T-helper 17 cell (primary cell): ENCODE measurements at places on chromosomes 7 and 10. TPM values are rescaled to one million over a fixed set of nuclear protein-coding genes. Genes with fewer than 3 reads are reported as not detected.

CCL24 gene
- total RNA-seq, result not detected

NEBL gene
- total RNA-seq, result not detected

DNA sequence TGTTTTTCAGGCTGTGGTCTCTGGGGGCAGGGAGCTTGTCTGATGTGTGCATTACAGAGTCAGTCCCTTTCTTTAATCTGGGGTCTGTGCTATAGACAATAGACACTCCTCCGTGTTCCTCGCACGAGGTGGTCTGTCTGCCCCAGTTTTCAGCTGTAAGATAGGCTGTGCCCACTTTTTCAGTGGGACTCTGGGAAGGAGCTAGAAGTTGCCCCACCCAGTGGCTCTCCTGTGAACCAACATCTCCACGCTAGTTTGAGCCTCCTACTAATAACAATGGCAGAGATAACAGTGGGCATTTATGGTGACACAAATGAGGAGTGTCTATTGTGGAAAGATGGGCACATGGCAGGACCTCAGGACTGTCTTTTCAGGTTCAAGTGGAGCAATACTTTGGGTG is 44.0 kb downstream of the ADRB1 start:
- DNase-seq, result no peak
- H3K4me3 ChIP-seq, result no peak overlapping the region
- H3K4me1 ChIP-seq, result peaks cover 2% of the 10 kb centered on the region
- H3K27me3 ChIP-seq, result peaks cover 1% of the 10 kb centered on the region

ADRA2A gene
- not detected for total RNA-seq

GRCh38 chr10:26854524-26854923 is 6.2 kb downstream of the ABI1 start:
- H3K27ac ChIP-seq, result no peak overlapping the region
- H3K36me3 ChIP-seq, result peaks cover 3% of the 10 kb centered on the region
- H3K4me3 ChIP-seq, result no peak overlapping the region

DNA sequence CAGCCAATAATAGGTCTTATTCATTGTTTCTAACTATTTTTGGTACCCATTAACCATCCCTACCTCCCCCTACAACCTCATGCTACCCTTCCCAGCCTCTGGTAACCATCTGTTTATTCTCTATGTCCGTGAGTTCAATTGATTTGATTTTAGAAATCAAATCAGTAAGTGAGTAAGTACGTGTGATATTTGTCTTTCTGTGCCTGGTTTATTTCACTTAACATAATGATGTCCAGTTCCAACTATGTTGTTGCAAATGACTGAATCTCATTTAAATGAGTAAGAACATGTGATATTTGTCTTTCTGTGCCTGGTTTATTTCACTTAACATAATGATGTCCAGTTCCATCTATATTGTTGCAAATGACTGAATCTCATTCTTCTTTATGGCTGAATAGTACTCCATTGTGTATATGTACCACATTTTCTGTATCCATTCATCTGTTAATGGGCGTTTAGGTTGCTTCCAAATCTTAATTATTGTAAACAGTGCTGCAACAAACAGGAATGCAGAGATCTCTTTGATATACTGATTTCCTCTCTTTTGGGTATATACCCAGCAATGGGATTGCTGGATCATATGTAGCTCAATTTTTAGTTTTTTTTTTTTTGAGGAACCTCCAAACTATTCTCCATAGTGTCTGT is 49.7 kb upstream of the BICC1 start:
- H3K4me1 ChIP-seq, result no peaks in the 10 kb centered on the region
- peaks cover 16% of the 10 kb centered on the region for H3K27me3 ChIP-seq
- no peak overlapping the region for H3K27ac ChIP-seq

GRCh38 chr10:63273577-63273976 is 140.4 kb downstream of the NRBF2 start:
- no peaks in the 10 kb centered on the region for H3K36me3 ChIP-seq
- H3K27me3 ChIP-seq, result no peaks in the 10 kb centered on the region
- no peak for DNase-seq
- H3K27ac ChIP-seq, result peak overlapping the region; percentile 97
- H3K4me3 ChIP-seq, result peak overlapping the region; percentile 58
- H3K4me1 ChIP-seq, result peaks cover 16% of the 10 kb centered on the region

- H3K27me3 ChIP-seq, result peaks cover 17% of the 10 kb centered on the region
- no peak overlapping the region for H3K4me3 ChIP-seq
- H3K36me3 ChIP-seq, result peaks cover 3% of the 10 kb centered on the region
Measured at GRCh38 chr10:44193166-44193565, 191.7 kb downstream of the CXCL12 start.

AGR2 gene
- not detected for total RNA-seq

DNA sequence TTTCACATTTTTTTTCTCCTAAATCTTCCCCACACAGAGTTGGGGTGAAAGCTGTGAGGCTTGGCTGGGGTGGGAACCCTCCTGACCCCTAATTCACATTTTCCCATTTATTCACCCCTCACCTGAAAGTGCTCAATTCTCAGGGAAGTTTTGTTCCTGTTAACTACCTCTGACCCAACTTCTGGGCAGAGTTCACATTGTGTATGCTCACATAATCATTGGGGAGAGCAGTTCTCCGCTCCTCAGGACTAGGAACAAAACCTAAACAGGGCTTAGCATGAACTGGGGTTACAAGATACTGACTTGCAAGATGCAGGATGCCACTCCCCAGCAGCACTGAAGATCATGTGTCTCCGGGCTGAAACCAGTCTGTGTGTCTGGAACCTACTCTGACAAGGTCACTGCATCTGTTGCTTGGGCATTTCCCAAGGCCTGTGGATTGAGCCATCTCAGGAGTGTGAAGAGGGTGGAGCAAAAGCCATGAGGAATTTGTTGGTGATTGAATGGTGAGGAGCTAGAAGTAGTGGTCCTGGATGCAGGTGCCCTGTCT is 258.1 kb upstream of the IGFBP3 start:
- no peaks in the 10 kb centered on the region for H3K27me3 ChIP-seq
- H3K4me3 ChIP-seq, result no peak overlapping the region
- no peak for DNase-seq
- H3K36me3 ChIP-seq, result no peaks in the 10 kb centered on the region

PNLIPRP1 gene
- total RNA-seq, result not detected

GRCh38 chr10:94353336-94353735 is 9.4 kb downstream of the NOC3L start:
- H3K27me3 ChIP-seq, result no peaks in the 10 kb centered on the region
- peaks cover 2% of the 10 kb centered on the region for H3K36me3 ChIP-seq
- H3K4me3 ChIP-seq, result no peak overlapping the region

MBL2 gene
- not detected for total RNA-seq

- peaks cover 2% of the 10 kb centered on the region for H3K4me1 ChIP-seq
- H3K27ac ChIP-seq, result no peak overlapping the region
- H3K4me3 ChIP-seq, result no peak overlapping the region
- no peaks in the 10 kb centered on the region for H3K27me3 ChIP-seq
- H3K36me3 ChIP-seq, result peaks cover under 1% of the 10 kb centered on the region
- DNase-seq, result no peak
Measured at GRCh38 chr10:4316161-4316810, 509.7 kb upstream of the AKR1E2 start.

- no peak overlapping the region for H3K27ac ChIP-seq
- peaks cover 6% of the 10 kb centered on the region for H3K36me3 ChIP-seq
- DNase-seq, result no peak
- H3K4me3 ChIP-seq, result peak overlapping the region; percentile 87
- H3K27me3 ChIP-seq, result peaks cover 72% of the 10 kb centered on the region
Measured at GRCh38 chr7:155457544-155458110, 302 bp upstream of the EN2 start.

DNA sequence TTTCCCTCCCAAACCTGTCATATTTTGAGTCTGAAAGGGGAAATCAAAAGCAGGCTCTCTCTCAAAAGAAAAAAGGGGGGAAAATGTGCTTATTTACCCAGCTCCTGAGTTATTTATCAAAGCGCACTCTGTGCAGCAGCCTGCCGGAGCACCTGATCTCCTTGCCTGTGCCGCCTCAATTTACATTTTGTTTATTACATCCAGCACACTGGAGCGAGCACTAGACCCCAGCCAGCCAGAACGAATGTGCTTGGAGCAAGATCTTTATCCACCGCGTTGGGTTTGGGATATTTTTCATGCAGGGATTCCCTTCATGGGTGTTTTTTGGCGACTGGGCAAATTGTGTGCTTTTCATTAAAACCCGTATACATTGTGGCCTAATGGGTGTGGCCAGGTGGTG is 161.9 kb upstream of the INSYN2A start:
- no peaks in the 10 kb centered on the region for H3K4me1 ChIP-seq
- no peak overlapping the region for H3K4me3 ChIP-seq
- H3K27ac ChIP-seq, result no peak overlapping the region
- H3K36me3 ChIP-seq, result no peaks in the 10 kb centered on the region
- H3K27me3 ChIP-seq, result peaks cover 9% of the 10 kb centered on the region

DNA sequence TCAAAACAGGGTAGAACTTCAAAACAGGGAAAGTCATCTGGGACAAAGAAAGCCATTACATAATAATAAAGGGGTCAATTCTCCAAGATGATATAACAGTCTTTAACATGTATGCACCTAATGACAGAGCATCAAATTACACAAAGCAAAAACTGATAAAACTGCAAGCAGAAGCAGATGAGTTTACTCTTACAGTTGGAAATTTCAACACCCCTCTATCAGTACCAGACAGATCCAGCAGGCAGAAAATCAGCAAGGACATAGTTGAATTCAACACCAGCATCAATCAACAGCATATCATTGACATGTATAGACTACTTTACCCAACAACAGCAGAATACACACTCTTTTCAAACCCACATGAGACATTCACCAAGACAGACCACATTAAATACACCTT is 233.0 kb upstream of the NEBL start:
- H3K36me3 ChIP-seq, result no peaks in the 10 kb centered on the region
- no peak for DNase-seq
- H3K4me3 ChIP-seq, result no peak overlapping the region
- H3K27me3 ChIP-seq, result peaks cover 10% of the 10 kb centered on the region
- H3K4me1 ChIP-seq, result no peaks in the 10 kb centered on the region

- peak overlapping the region; percentile 97 for H3K4me3 ChIP-seq
- peaks cover 21% of the 10 kb centered on the region for H3K4me1 ChIP-seq
- peaks cover 3% of the 10 kb centered on the region for H3K36me3 ChIP-seq
- no peak for DNase-seq
Measured at GRCh38 chr7:30503274-30504212, 1.1 kb downstream of the GGCT start.

- no peak overlapping the region for H3K27ac ChIP-seq
- peaks cover 7% of the 10 kb centered on the region for H3K4me1 ChIP-seq
- H3K27me3 ChIP-seq, result no peaks in the 10 kb centered on the region
- H3K4me3 ChIP-seq, result no peak overlapping the region
Measured at GRCh38 chr10:73086816-73087215, 9.8 kb downstream of the P4HA1 start.

SLC26A5 gene
- not detected for total RNA-seq

GRCh38 chr10:113681533-113682470 is 2.1 kb downstream of the CASP7 start:
- H3K4me3 ChIP-seq, result peak overlapping the region; percentile 98
- H3K27me3 ChIP-seq, result no peaks in the 10 kb centered on the region
- DNase-seq, result no peak
- no peaks in the 10 kb centered on the region for H3K36me3 ChIP-seq
- peak overlapping the region; percentile 98 for H3K27ac ChIP-seq

CTNNA3 gene
- total RNA-seq, result not detected

- peaks cover 5% of the 10 kb centered on the region for H3K36me3 ChIP-seq
- H3K27ac ChIP-seq, result no peak overlapping the region
- DNase-seq, result no peak
- H3K4me1 ChIP-seq, result peaks cover 2% of the 10 kb centered on the region
- H3K27me3 ChIP-seq, result peaks cover 25% of the 10 kb centered on the region
- no peak overlapping the region for H3K4me3 ChIP-seq
Measured at GRCh38 chr7:106415433-106415832, 130.7 kb upstream of the NAMPT start.

- DNase-seq, result no peak
- no peaks in the 10 kb centered on the region for H3K27me3 ChIP-seq
- no peaks in the 10 kb centered on the region for H3K36me3 ChIP-seq
Measured at GRCh38 chr7:66748791-66749190, 8.3 kb downstream of the RABGEF1 start.

SFRP5 gene
- not detected for total RNA-seq

DNA sequence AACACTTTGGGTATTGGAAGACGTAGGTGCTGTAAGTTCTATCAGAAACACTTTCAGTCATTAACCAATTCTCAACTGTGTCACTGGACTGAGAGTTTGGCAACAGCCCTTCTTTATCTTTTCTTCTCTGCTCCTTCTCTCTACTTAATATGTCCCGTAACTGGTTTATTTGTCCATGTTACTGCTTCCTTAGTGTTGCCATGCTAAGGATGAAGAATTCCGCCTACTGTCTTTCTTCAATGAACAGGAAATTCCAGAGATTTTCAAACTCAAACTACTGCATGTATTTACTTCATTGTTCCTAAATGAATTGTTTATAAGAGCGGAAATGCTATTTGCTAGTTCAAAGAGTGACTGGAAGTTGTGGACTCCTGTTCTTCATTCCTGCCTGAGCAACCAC is 143.7 kb downstream of the TAX1BP1 start:
- DNase-seq, result no peak
- no peak overlapping the region for H3K4me3 ChIP-seq
- H3K27me3 ChIP-seq, result no peaks in the 10 kb centered on the region
- H3K4me1 ChIP-seq, result no peaks in the 10 kb centered on the region
- peaks cover 4% of the 10 kb centered on the region for H3K36me3 ChIP-seq
- no peak overlapping the region for H3K27ac ChIP-seq
